T-cell (primary cell): ENCODE measurements at places on chromosomes 5 and 9. TPM values are rescaled to one million over a fixed set of nuclear protein-coding genes. Genes with fewer than 3 reads are reported as not detected.

ARID3C gene
- total RNA-seq = 0.38 TPM

DNA sequence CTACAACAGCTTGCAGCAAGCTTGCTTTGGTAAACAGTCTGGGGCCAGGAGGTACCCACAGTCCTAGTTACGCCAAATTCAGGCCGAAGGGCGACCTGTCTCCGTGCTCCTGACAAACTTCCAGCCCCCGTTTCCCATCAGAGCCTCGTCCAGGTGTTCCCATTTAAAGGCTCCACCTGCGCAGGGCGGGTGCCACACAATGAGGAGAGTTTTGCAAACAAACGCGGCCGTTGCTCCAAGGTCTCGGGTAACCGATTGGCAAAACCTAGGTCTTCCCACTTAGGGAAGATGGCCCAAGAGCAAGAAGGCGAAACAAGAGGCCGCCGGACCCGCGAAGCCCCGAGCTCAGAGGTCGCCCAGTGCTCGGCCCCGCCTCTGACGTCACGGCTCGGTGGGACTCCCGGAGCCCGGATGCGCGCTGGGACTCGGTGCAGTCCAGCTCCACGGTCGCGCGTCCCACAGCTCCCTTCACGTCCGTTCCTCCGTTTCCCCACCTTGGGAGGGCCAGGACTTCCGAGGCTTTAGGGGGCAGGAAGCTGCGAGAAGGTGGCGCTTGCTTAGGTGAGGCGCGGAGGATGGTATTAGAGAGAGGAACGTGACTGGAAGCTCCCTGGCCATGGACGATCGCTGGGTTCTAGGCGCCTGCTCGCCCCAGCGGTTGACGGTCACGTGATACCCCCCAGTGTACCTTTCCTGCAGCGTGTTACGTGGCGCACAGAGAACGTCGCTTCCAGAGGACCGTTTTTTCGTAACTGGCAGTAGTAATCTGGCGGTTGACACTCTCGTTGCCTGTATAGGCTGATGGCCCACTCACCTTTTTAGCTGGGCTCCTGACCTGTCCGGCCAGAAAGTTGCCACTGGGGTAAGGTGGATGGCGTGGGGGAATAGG is 41.8 kb upstream of the KDM4C start:
- H3K27me3 ChIP-seq = peaks cover 8% of the 10 kb centered on the region
- H3K4me1 ChIP-seq = no peaks in the 10 kb centered on the region
- peak; percentile 7 for DNase-seq
- H3K27ac ChIP-seq = peak overlapping the region; percentile 63
- peak overlapping the region; percentile 66 for H3K4me3 ChIP-seq

- H3K4me3 ChIP-seq = no peak overlapping the region
- no peak overlapping the region for H3K27ac ChIP-seq
- no peaks in the 10 kb centered on the region for H3K4me1 ChIP-seq
- no peaks in the 10 kb centered on the region for H3K27me3 ChIP-seq
Observed at GRCh38 chr5:30749971-30750370, 443.5 kb upstream of the CDH6 start.

DNA sequence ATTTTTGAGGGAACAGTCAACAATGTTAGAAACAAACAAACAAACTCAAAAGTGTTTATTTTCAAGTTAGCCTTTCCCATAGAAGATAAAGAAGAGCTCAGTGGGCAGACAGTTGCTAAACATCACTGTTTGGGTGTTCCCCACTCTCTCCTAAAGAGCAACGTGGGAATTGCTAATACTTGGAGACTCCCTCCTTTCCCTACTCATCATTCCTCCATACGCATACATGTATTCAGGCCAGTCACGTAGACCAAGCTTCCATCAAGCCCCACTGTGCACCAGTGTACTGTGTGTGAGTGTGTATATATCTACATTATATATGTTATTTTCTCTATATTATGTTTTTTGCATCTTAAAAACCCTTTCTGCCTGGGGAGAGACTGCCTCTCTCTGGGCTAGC is 115.0 kb upstream of the EGFLAM start:
- no peaks in the 10 kb centered on the region for H3K27me3 ChIP-seq
- H3K4me3 ChIP-seq = no peak overlapping the region
- no peaks in the 10 kb centered on the region for H3K4me1 ChIP-seq
- no peaks in the 10 kb centered on the region for H3K36me3 ChIP-seq
- DNase-seq = no peak
- no peak overlapping the region for H3K27ac ChIP-seq

GRCh38 chr9:115195912-115196311 is 78.0 kb upstream of the TNC start:
- H3K4me1 ChIP-seq = no peaks in the 10 kb centered on the region
- H3K4me3 ChIP-seq = no peak overlapping the region
- no peak for DNase-seq
- H3K27me3 ChIP-seq = no peaks in the 10 kb centered on the region
